ENCODE measurements at places on chromosomes 5 and 9.

- no peak for DNase-seq
These were observed 159.7 kb downstream of the DOCK2 start for GRCh38 chr5:169796731-169797130.

GRCh38 chr9:92616655-92617111 is 53.2 kb downstream of the IPPK start:
- DNase-seq: no peak

DNA sequence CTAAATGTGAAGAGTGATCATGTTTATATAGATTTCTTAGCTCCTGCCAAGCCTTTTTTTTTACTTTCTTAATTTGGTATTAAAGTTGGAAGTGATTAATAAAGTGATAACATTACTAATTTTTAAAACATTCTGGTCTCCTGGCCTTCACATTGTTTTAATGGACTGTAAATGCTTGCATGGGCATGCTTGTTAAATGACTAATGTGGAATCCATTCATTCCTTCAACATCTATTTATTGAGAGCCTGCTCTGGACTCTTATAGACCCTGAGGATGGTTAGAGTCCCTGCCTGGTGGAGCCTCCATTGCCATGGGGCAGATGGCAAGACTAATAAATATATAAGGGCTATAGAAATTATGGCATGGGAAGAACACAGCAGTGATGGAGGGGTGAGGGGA is 103.5 kb downstream of the NTRK2 start:
- no peak for DNase-seq

DNA sequence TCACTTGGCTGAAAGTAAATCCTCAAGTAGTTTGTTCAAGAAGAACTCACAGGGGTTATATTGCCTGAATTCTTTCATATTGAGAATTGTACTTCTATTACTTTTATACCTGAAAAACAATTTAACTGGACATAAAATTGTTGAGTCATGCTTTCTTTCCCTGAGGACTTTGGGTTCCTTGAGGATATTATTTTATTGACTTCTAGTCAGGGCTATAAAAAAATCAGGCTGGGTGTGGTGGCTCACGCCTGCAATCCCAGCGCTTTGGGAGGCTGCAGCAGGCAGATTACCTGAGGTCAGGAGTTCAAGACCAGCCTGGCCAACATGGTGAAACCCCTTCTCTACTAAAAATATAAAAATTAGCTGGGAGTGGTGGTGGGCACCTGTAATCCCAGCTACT is 17.9 kb upstream of the CDC42SE2 start:
- no peak for DNase-seq

DNA sequence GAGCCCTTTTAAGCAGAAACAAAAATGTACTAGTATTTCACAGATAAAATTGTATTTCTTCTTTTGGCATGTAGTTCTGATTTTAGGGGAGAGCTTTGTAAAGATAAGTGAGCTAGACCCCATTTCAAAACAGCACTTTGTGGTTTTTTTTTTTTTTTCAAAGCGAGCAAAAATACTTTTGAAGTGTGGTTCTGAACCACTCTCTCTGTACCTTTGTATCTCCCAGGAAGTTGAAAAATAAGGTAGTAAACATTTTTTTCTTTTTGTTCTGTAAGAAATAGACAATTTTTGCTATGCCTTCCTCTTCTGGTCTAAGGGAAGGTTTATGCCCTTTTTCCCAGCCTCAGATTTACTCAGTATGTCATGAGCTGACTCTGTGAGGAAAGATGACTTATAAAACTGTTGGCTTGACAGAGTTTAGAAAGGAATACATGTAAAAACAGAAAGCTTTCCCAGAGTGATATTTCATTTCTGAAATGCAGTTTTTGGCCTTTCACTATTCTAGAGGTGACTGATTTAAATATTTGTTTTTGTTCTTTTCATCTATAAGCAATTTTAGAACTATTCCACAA is 12.5 kb downstream of the ERCC6L2 start:
- DNase-seq: no peak

DNA sequence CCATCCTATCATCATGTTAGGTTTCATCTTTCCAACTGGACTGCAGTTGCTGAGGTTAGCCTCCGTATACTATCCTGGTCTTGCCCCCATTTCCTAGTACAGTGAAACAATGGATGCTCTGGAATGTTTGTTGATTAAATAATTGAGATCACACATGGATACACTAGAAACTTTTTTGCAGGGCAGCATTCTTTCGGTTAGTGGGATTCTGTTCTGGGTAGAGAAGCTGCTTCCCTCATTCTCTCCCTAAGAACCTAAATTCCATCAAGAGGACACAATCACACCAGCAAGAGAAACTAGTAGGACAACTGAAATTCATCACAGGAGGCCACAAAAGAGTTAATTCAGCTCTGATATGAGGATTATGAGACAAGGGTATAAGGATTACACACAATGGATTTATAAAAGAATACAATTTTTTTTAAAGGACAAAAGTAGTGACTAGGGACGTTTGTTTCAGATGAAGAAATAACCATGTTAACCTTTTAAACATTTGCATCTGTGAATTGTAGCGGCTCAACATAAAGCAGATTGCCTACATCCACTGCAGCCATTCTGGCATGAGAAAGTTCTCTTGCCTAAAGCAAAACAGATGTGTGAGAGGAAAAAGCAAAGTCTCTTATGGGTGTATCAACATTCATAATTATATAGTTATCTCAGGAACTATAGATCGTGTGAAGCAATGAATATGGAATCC is 162.7 kb upstream of the LHFPL2 start:
- no peak for DNase-seq

DNA sequence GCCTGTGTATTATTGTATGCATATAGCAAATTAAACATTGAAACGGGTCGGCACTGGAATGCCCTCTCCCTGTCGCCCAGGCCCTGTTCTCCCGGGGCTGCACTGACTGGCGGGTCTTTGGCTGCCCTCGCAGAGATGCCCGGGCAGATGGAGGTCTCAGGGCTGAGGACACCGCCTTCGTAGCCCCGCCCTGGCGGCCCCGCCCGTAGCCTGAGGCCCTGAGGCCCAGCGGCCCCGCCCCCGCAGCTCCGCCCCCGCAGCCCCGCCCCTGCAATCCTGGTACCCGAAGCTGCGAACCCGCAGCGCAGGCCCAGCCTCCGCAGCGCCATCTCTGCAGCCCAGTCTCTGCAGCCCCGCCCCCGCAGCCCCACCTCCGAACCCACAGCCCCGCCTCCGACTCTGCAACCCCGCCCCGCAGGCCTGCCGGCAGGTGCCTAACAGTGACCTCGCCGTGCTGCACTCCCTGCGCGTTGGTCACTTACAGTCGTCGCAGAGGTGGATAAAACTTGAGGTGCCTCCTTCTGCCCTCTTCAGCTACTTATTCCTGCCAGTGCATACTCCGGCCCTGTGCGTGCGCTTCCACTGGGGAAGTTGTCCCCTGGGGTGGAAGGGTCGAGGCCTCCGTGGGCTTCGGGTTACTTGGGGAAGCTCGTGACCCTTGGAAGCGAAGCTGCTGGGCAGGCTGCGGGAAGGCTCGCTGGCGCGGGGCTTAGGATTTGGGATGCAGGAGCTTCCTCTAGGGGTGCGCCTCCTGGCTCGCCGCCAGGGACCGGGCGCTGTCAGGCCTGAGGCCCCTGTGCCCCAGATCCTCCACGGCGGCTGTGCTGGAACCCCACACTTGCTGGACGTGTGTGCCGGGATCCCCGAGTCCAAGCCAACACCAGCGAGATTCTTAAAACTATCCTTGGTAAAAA is 72.3 kb downstream of the ICE1 start:
- peak; percentile 65 for DNase-seq

DNA sequence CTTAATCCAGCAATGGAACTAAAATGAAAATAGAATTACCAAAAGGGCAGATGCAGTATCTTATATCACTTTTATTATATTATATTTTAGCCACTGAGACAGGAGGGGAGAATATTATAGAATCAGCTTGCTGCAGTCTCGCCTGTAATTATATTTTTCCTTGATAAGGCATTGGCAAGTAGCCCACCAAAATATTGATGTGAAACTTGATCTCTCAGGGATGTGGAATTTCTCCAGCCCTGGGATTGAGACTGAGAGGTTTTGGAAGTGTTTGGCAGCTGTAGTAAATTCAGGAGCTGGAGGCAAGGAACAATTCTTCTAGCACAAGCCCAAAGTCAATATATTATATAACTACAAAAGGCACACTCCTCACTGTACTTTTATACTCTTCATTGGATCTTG is 142.1 kb upstream of the ADAMTSL1 start:
- no peak for DNase-seq

DNA sequence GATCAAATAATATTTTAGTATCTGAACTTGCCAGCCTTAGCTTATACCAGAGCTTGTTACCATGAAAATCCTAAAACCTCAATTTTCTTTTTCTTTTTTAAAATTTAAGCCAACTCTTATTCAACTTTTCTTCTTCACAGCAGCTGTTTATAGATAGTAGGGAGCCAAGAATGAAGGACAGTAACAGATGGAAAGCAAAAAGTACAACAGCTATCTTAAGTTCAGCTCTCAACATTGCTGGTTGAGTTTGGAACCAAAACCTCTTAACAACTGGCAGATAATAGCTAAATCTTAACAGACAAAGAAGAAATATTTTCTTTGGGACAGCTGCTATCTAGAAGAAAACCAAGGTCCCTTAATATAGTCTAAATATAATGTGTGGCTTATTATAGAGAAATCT is 74.7 kb downstream of the PJA2 start:
- DNase-seq: no peak

GRCh38 chr9:98312365-98312764 is 56.9 kb upstream of the TBC1D2 start:
- no peak for DNase-seq

- no peak for DNase-seq
These were observed 16.0 kb upstream of the TBC1D2 start for GRCh38 chr9:98271479-98271878.

DNA sequence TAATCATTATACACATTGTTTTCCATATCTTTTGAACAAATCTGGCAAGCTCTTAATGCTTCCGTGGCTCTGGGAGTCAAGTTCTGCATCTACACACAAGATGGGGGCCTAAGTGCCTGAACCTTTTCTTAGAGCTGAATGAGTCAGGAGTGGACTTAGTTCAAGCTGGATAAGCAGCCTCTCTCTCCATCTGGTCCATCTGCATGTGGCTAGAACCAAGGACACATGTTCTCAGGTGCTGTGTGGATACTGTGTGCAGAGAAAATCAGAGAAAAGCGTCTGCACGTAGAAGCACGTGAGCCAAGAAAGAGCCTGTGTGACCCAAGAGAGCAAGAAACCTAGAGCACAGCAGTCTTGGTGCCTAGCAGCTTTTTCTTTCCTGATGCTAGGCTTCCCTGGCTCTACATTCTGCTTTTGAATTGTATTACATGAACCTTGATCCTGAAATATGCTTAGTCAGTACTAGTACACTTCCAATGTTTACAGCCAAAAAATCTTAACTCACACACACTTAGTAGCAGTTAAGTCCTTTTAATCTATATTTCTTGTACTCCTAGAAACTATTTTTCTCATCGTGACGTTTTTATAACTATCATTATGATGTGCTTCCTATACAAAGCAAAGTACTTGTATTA is 1798.9 kb downstream of the MAT2B start:
- no peak for DNase-seq

DNA sequence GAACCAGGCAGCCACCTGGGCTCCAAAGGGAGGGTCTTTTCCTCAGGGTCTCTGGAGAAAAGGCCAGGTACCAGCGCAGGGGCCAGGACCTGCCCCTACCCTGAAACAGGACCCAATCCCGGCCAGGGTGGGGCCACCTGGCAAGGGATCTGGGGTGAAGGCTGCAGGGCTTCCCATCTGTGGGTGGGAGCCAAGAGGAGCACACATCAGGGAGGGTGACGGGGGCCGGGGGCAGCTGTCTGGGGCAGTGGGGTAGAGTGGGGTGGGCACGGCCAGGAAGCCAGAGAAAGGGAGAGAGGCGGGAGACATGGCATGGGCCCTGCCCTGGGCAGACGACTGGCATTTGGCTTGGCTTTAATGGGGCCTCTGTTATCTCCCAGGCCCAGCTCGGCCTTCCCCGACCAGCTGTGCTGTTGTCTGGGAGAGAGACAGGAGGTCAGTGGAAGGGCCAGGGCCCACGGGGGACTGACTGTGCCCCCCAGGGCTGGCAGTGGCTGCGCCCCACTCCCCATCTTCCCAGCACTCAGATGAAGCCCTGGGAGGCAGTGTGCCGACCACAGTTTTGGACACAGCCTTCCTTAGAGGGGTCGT is 57.2 kb upstream of the RNF130 start:
- no peak for DNase-seq

GRCh38 chr9:33751536-33752129 is 43.7 kb upstream of the PRSS3 start:
- DNase-seq: no peak

GRCh38 chr9:117103438-117104110 is 311.3 kb downstream of the ASTN2 start:
- no peak for DNase-seq

DNA sequence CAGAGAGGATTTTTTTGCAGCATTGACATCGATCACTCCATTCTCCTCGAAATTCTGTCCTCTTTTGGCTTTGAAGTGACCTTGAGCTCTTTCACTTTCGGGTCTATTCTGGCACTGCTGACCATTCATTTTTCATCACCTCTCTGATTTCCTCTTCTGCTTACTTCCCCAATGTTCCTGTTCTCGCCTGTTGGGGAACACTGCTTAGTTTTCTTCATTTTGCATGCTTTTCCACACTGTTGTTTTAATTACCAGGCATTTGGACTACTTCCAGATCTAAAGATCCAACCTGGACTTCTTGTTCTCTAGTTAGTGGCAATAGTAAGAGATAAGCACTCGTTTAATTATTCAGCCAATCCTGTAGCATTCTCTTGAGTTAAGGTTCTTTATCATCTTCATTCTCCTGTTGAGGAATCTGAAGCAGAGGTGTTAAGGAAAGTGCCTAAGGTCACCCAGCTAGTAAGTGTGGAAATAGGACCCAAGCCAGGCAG is 53.4 kb downstream of the MAN2A1 start:
- DNase-seq: no peak

GRCh38 chr9:14427419-14427818 is 113.5 kb upstream of the NFIB start:
- no peak for DNase-seq

- DNase-seq: no peak
These were observed 417.3 kb downstream of the RASEF start for GRCh38 chr9:82645600-82645999.

DNA sequence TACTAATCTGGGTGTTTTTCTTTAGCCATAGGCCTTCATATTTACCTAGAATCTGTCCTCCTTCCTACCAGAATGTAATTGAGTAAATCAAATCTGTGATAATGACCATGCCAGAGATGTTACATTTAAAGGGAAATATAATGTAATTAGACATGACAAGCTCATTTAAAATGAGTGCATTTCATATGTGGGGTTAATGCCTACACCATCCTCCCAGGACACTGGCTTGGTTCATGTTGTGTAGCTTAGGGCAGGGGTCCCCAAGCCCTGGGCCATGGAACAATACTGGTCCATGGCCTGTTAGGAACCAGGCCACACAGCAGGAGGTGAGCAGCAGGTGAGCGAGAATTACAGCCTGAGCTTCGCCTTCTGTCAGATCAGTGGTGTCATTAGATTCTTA is 276.9 kb upstream of the DAP start:
- DNase-seq: no peak
